H1 (cell line): ENCODE measurements at places on chromosomes 1 and 21. TPM values are rescaled to one million over a fixed set of nuclear protein-coding genes. Genes with fewer than 3 reads are reported as not detected.

Gene RWDD3
- 12.3 and 14.5 TPM in 2 replicates for total RNA-seq

Gene RNF2
- total RNA-seq, result 52.7 and 58.9 TPM in 2 replicates

Gene CNIH3
- total RNA-seq, result 4.4 and 5.6 TPM in 2 replicates

Gene CYP4A11
- not detected in 2 replicates for total RNA-seq

Gene TRPM2
- 0.28 and 0.36 TPM in 2 replicates for total RNA-seq

Gene DAB1
- 9.9 and 11.8 TPM in 2 replicates for total RNA-seq

Gene CYP4X1
- total RNA-seq, result 1.3 and 1.4 TPM in 2 replicates

Gene TTC22
- 1.1 and 1.6 TPM in 2 replicates for total RNA-seq

Gene VAV3
- 7.9 and 10.4 TPM in 2 replicates for total RNA-seq

Gene C1QB
- total RNA-seq, result not detected in 2 replicates

Gene CTSS
- total RNA-seq, result not detected in 2 replicates
